ENCODE measurements at places on chromosomes 4 and X.

GRCh38 chr4:10743357-10743756, 58.8 kb upstream of the CLNK start:
- H3K4me1 ChIP-seq, result peaks cover 4% of the 10 kb centered on the region
- no peak overlapping the region for H3K4me3 ChIP-seq
- H3K36me3 ChIP-seq, result no peaks in the 10 kb centered on the region
- DNase-seq, result no peak
- no peak overlapping the region for H3K27ac ChIP-seq

GRCh38 chr4:24103434-24104157, 213.7 kb upstream of the PPARGC1A start:
- H3K4me1 ChIP-seq, result peaks cover 7% of the 10 kb centered on the region
- no peak overlapping the region for H3K4me3 ChIP-seq
- peak; percentile 56 for DNase-seq

DNA sequence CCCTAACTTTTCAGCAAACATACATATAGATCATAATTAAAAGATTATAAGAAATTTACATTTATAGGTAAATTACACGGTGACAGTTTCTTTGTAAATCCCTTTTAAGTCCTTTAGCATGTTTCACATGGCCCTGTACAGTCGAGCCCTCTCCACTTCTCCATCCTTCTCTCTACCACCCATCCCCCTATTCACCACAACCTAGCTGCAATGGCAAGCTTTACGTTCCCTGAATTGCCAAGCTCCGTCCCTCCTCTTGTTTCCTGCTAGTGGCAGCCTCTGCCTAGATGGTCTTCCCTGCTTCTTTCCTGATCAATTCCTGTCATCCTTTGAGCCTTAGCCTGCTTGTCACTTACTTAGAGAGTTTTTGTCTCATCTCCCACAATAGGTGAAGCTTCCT, 116.2 kb downstream of the TMA16 start:
- no peak overlapping the region for H3K27ac ChIP-seq
- DNase-seq, result no peak
- no peaks in the 10 kb centered on the region for H3K4me1 ChIP-seq
- H3K36me3 ChIP-seq, result no peaks in the 10 kb centered on the region
- H3K4me3 ChIP-seq, result no peak overlapping the region
- no peaks in the 10 kb centered on the region for H3K27me3 ChIP-seq

DNA sequence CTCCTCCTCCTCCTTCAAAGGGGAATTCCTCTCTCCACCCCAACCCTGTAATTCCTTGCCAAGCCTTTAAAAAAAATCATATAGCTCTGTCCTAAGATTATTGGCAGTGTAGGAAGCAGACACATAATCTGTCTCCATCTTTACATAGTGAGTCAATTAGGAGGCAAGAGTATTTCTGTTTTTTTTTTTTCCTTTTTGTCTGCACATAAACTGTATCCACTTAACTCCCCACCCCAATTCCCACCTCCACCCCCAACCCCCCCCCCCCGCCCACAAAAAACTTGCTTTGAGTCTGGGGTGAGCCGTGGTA, 182.5 kb downstream of the RASL11B start:
- no peaks in the 10 kb centered on the region for H3K27me3 ChIP-seq
- DNase-seq, result no peak
- no peaks in the 10 kb centered on the region for H3K4me1 ChIP-seq
- no peak overlapping the region for H3K27ac ChIP-seq

GRCh38 chrX:139194571-139195280, 335.8 kb upstream of the F9 start:
- no peaks in the 10 kb centered on the region for H3K36me3 ChIP-seq
- H3K27ac ChIP-seq, result no peak overlapping the region
- no peaks in the 10 kb centered on the region for H3K27me3 ChIP-seq

DNA sequence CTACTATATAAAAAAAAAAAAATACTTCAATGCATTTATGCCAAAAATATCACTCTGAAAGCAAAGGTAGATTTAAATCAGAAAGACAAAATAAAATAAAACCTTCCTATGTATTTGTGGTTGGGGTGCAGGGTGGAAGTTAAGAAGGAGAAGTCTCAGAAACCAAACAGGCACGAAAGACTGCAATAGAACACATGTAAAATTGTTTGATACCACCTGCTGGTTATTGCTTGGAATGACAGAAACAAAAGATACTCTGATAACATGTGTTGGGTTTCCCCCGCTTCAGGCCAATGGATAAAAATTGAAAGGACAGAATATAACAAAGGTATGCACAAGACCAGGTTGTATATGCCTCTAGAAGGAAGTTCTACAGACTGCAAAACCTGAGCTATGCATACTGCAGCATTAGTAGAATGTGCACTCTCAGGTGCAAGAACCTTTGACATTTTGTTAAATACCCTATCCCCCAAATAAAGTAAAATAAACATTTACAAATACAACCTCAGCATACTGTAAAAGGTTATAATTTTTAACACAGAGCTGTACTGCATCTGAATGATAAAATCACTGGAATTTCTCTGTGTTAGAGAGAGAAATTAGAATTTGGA, 118.8 kb downstream of the GABRA2 start:
- DNase-seq, result peak; percentile 49
- H3K4me1 ChIP-seq, result no peaks in the 10 kb centered on the region
- no peaks in the 10 kb centered on the region for H3K36me3 ChIP-seq
- H3K27me3 ChIP-seq, result no peaks in the 10 kb centered on the region

DNA sequence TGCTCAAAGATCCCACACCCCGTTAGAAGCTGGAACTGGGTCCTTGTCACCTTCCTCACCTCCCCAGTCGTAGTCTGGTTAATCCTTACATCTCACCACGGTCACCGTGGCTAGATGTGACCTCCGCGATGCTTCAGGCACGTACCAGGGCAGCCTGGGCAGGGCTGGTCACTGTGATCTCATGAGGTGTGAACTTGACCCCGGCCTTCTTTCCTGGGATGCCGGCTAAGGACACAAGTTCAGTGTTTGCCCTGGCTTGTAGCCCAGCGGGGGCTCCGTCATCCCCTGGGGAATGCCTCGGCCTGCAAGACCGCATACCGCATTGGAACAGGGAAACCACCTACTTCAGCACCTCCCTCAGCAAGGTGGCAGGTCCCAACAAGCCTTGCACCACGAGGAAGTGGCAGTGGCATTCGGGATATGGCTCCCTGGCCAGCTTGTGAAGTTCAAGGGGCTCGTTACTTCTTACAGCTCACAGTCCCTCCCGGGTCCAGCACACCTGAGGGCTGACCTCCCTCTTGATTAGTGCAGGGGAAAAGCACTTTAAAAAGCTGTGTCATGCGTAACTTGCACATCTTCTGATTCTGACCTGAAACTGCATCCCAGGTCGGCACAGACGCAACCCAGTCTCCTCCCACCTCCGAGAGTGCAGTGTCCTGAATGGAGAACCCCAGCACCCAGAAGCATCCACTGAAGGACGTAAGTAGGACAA, 25.9 kb downstream of the NOP14 start:
- H3K4me3 ChIP-seq, result no peak overlapping the region
- peak overlapping the region; percentile 50 for H3K27ac ChIP-seq
- H3K4me1 ChIP-seq, result peaks cover 42% of the 10 kb centered on the region

- no peak overlapping the region for H3K27ac ChIP-seq
- H3K36me3 ChIP-seq, result no peaks in the 10 kb centered on the region
Observed at GRCh38 chr4:64899563-64899962, 490.3 kb upstream of the TECRL start.

DNA sequence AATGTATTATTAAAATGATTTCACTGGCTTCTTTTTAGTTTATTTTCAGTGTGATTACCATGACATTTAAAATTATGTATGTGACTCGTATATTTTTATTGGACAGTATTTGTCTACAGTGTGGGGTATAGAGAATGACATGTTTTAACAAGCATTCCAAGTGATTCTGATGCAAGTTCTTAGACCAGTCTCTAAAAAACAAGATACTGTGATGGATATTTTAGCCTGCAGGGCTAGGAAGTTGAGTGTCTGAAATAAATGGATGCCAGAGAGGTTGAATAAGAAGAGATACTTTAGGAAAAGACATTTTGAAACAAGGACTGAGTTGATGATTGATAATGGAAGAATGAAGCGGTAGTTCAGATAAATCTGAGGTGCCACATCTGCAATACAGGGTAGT, 3.5 kb upstream of the MAD2L1 start:
- no peak for DNase-seq
- H3K4me1 ChIP-seq, result peaks cover 3% of the 10 kb centered on the region
- H3K4me3 ChIP-seq, result no peak overlapping the region

DNA sequence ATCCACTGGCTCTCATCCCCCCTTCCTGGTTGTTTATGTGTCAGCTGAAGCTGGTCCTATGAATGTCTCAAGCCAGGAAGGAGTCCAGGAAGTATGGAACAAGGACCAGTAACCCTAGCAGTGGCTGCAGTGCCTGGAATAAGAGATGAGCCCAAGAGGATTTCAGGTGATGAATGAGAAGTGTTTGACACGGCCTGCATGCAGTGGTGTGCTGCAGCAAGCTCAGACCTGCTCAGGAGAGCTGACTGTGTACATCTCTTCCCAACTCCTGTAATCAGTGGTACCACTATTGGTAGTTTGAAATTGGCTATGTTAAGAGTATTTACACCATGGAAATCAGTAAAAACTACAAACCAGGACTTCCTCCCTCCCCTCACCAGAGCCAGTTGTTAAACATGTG, 88.0 kb downstream of the IQCM start:
- no peak overlapping the region for H3K4me3 ChIP-seq
- DNase-seq, result no peak
- H3K4me1 ChIP-seq, result no peaks in the 10 kb centered on the region

- H3K36me3 ChIP-seq, result no peaks in the 10 kb centered on the region
- peak within 1 kb of the TSS; percentile 80 for H3K4me3 ChIP-seq
- H3K4me1 ChIP-seq, result peaks cover 2% of the 10 kb centered on the region
Observed at GRCh38 chrX:150898343-150899190, at the start of gene CD99L2. CD99L2 (minus strand) TSS chrX:150898668; CDS start chrX:150898588, 80 bp downstream.

- no peak overlapping the region for H3K4me3 ChIP-seq
- no peak overlapping the region for H3K27ac ChIP-seq
- no peaks in the 10 kb centered on the region for H3K36me3 ChIP-seq
- peaks cover 7% of the 10 kb centered on the region for H3K4me1 ChIP-seq
- no peaks in the 10 kb centered on the region for H3K27me3 ChIP-seq
- peak; percentile 59 for DNase-seq
Observed at GRCh38 chrX:9340598-9341290, 124.1 kb upstream of the TBL1X start.

GRCh38 chrX:82945332-82945731, 562.8 kb upstream of the POU3F4 start:
- H3K4me3 ChIP-seq, result no peak overlapping the region
- H3K36me3 ChIP-seq, result no peaks in the 10 kb centered on the region
- DNase-seq, result no peak
- H3K4me1 ChIP-seq, result no peaks in the 10 kb centered on the region

DNA sequence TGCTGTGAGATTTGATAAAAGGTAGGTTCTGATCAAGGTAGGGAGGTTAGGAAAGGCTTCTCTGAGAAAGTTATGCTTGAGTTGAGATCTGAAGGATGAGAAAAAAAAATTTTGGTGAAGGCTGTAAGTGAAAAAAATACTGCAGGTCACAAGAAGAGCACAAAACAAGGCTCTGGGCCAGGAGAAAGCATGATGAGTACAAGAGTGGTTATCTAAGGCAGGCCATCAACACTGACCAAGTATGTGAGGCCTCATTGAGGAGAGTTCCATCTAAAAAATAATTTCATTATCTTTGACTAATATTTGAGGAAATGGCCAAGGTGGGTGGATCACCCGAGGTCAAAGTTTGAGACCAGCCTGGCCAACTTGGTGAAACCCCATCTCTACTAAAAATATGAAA, 71.6 kb upstream of the SLC4A4 start:
- no peaks in the 10 kb centered on the region for H3K4me1 ChIP-seq
- H3K27ac ChIP-seq, result no peak overlapping the region
- no peak overlapping the region for H3K4me3 ChIP-seq
- peak; percentile 18 for DNase-seq
- H3K36me3 ChIP-seq, result no peaks in the 10 kb centered on the region

DNA sequence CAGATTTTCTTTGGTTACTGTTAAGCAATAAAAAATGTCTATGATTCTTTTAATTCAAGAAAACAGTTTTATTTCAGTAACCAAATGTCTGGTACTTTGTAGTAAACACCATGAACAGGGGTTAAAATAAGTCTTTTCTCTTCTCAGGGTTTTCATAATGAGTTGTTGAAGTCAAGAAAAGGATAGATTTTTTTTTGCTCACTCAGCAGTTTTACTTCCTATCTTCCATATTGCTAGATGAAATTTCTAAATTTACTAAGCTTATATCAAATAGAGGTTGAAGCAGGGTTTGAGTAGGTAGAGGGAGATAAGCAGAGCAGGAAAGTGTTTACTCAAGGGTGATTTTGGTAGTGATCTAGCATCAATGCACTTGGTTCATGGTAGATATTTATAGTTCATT, 1031.3 kb downstream of the C4orf33 start:
- no peak overlapping the region for H3K27ac ChIP-seq
- H3K4me3 ChIP-seq, result no peak overlapping the region
- H3K27me3 ChIP-seq, result no peaks in the 10 kb centered on the region
- no peaks in the 10 kb centered on the region for H3K4me1 ChIP-seq
